COLO829 (cell line): ENCODE measurements at places on chromosomes 7 and 10.

DNA sequence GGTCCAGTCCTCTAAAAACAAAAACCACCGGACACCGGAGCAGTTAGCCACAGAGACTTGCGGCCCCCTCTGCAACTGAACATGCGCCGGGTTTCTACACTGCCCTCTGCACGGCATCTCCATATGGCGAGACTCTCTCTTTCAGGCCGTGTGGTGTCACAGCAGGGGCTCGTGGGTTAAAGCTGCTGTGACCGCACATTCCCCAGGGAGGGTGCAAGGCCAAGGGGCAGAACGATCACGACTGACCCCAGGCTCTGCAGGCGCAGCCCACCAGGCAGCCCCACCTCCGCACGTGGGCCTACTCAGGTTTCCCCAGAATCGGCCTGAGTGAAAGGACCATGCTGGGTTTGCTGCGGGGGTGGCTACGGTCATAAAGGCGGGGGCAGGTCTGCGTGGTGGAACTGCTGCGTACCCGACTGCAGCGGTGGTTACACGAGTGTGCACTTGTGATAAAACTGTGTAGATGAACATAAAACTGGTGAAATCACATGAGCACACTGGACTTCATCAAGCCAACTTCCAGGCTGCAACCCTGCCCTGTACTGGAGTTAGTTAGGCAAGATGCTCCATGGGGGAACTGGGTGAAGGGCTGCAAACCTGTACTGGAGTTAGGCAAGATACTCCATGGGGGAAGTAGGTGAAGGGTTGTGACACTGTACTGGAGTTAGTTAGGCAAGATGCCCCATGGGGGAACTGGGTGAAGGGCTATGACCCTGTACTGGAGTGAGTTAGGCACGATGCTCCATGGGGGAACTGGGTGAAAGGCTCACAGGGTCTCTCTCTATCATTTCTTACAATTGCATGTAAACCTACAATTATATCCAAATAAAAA, 81.4 kb upstream of the PPP2R2D start:
- no peak for DNase-seq

- DNase-seq, result no peak
Measured at GRCh38 chr7:11403781-11404180, 428.2 kb downstream of the THSD7A start.

DNA sequence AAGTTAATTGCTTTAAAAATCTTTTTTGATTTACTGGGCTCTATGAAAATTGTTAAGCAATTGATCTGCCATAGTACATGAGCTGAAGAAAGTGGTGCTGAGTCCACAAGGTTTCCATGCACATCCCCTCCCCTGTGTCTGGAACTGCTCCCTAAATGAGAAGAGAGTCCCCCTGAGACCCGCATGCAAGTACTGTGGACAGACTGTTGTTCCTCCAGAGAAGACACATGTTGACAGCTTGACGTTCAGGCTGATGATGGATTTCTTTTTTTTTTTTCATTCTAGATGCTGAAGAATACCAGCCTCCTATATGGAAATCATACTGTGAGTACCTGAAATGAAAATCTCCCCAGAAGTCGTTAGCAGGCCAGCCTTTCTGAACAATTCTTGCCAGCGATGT, 159.8 kb downstream of the CHN2 start:
- DNase-seq, result no peak

DNA sequence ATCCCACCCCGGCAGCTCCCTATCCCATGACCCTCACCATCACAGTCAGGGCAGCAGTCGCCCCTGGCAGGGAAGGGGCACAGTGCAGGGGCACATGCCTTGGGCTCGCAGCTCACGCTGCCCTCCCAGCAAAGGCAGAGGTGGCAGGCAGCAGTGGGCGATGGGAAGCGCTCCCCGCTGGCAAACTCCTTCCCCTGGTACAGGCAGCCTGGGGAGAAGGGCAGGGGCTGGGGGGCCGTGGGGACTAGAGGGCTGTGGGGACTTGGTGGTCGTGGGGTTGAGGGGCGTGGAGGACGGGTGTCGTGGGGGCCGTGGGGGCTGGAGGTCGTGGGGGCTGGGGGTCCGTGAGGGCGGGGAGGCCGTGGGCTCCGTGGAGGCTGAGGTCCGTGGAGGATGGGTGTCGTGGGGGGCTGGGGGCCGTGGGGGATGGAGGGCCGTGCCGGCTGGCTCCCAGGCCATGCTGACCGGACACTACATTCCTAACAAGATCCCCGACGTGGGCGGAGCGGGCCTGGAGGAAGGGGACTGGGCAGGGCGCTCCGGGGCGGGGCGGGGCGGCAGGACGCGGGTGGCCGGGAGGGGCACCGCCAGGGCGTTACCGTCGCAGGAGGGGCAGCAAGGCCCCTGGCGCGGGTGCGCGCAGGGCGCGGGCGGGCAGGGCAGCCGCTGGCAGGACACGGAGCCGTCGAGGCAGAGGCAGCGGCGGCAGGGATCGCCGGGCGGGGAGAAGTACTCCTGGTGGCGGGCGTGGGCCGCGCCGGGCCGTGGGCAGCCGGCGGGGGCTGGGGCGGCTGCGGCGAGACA, 20.0 kb downstream of the KCP start:
- DNase-seq, result peak; percentile 60

DNA sequence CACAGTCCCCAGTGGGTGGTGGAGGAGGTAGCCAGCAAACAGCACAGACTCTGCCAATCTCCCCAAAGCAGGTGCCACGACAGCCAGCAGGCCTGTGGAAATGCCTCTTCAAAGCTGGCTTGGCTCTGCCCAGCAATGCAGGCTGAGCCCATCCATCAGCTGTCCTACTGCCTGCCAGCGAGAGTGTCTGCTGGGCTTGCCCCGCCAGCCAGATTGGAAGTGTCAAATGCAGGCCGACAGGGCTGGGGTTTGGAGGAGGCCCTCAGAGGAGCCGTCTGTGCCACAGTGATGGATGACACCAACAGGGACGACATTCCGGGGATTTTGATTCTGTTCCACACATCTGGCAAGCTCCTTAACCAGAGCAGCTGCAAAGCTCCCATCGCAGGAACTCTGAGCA, 16.7 kb downstream of the HABP2 start:
- no peak for DNase-seq

DNA sequence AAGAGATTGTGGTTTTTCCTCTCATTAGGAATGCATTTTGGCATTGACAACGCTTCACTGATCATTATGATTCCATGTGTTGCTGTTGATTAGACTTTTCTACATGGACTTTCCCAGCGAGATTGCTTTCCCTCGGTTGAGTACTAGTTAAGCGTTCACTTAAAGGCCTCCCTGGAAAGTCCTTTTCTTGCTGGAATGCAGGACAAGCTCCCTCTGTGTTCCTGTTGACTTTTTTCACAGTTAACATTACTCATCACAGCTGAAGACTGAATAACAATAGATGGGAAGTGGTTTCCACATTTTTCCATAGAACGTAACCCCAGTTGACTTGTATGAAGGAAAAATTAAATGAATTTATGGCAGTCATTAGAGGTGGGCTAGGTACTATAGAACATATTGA, 2.6 kb upstream of the CAV1 start:
- no peak for DNase-seq

GRCh38 chr7:140983802-140984201, 30.9 kb downstream of the MRPS33 start:
- no peak for DNase-seq

- no peak for DNase-seq
Measured at GRCh38 chr7:63925262-63925625, 73.4 kb upstream of the ZNF722 start.

GRCh38 chr7:1537535-1538412, 7.3 kb downstream of the MAFK start:
- DNase-seq, result peak; percentile 76

GRCh38 chr7:12584930-12585329, 14.4 kb downstream of the SCIN start:
- no peak for DNase-seq

- no peak for DNase-seq
Measured at GRCh38 chr7:102077081-102077480, 209.6 kb upstream of the SH2B2 start.

- DNase-seq, result no peak
Measured at GRCh38 chr10:119211176-119211575, 3.8 kb downstream of the GRK5 start.

- DNase-seq, result no peak
Measured at GRCh38 chr7:100943693-100944092, 5.6 kb upstream of the MUC3A start.

- DNase-seq, result no peak
Measured at GRCh38 chr10:132309879-132310591, 2.3 kb upstream of the STK32C start.

GRCh38 chr7:106142136-106142535, 30.0 kb upstream of the SYPL1 start:
- DNase-seq, result no peak

- DNase-seq, result no peak
Measured at GRCh38 chr10:92849576-92850090, 1.3 kb downstream of the EXOC6 start.

- no peak for DNase-seq
Measured at GRCh38 chr7:80008039-80008438, 126.6 kb upstream of the GNAI1 start.

- no peak for DNase-seq
Measured at GRCh38 chr7:140192620-140193019, 15.8 kb upstream of the KDM7A start.

DNA sequence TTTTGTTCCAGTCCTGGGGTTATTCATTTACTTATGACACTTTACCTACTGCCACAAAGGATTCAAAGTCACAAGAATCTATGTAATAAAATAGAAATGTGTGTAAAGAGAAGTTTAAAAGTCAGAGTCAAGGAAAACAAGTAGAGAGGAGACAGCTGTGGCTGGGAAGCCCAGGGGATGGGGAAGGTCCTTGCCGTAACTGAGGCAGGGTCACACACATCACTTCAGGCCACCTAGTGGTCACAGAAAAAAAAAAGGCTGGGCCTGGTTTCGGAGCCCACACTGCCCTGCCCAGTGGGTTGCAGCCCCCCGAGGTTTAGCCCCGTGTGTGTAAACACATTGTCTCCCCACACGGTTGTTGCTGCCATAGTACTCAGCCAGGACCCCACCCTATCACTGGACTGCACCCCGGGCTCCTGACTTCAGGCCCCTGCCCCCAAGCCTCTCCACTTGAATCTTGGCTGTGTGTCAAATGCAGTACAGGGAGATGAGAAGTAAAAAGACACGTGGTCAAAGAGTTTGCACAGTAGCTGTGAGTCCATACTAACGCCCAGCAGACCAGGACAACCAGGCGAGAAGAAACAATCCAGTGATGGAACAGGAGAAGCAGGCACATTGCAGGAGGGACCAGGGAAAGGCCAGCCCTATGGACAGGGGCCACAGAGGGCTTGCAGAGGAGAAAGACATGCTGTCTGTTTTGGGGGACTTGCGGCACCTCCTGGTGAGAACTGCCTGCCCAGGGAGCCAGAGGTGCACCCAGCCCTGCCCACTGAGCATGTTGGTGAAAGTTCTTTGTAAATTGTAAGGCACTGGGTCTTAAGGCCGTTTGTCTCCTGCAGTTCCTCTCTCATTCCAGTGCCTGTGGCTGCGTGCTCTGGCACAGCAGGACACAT, 91.4 kb upstream of the MACROH2A2 start:
- no peak for DNase-seq

GRCh38 chr10:46528675-46529615, 27.5 kb downstream of the GPRIN2 start:
- no peak for DNase-seq

DNA sequence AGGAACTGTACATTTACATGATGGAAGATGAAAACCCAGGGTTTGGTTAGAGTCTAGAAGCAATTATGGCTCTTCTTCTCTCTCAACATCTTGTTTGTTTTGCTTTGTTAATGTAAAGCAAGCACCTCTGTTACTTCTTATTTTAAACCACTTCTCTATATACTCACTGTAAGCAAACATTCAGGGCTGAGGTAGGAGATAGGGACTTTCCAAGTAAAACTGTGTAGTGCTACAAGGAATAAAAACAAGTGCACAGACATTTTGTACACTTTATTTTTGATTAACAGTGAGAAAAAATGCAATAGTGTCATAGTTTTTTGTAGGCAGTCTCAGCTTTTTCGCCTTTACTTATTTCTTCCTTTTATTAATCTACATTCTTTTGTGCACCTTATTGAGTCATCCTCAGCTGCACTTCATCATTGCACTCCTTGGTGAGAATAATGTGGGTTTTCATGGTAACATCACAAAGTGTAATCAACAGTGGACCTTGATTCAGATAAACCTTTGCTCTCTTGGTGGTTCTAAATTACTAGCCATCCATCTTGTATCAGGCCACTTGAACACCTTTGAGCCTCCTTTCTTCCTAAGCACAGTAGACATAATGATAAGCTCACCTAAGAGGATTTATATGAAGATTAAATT, 52.9 kb downstream of the ELMO1 start:
- DNase-seq, result no peak
